IPS DF 6.9 (cell line): ENCODE measurements at places on chromosomes 2 and 18.

DNA sequence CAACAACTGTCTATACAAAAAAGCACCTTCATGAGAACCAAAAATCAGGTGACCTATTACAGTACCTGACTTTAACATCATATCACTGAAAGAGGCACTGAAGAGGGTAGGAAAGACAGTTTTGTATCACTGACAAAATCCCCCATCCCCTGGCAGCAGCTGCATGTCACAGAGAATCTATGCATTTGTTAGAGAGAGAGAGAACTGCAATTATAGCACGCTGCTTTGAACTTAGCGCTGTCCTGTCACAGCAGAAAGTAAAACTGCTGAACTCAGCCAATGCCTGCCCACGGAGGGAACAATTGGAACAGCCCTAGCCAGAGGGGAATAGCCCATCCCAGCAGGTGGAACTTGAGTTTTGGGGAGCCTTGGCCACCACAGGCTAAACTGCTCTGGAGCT lies 75.1 kb upstream of the NOL4 start:
- DNase-seq = no peak

- no peak for DNase-seq
Observed at GRCh38 chr2:177282181-177282641, 17.7 kb upstream of the NFE2L2 start.

GRCh38 chr2:151975460-151976414 lies 123.1 kb downstream of the CACNB4 start:
- DNase-seq = no peak

GRCh38 chr18:58891776-58892175 lies 27.1 kb downstream of the ZNF532 start:
- no peak for DNase-seq

- no peak for DNase-seq
Observed at GRCh38 chr18:79315596-79315995, 80.1 kb upstream of the NFATC1 start.

DNA sequence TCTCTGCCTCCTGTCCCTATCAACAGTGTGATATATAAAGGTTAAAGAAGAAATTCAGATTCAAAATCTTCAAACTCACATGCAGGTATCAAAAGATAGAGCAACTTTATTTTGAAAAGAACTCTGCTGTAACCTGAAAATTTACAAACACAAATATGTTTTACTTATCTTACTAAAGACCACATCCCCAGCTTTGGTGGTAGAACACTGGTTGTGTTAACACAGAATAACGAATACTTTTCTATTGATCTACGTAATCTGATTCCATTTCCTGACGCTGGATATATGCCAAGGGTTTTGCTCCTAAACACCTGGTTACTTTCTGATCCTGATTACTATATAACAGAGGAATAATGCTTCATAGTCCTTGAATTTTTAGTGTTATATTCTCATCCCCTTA lies 23.1 kb upstream of the SLC39A10 start:
- DNase-seq = no peak

GRCh38 chr18:62196980-62197379 lies 9.9 kb downstream of the RELCH start:
- no peak for DNase-seq

DNA sequence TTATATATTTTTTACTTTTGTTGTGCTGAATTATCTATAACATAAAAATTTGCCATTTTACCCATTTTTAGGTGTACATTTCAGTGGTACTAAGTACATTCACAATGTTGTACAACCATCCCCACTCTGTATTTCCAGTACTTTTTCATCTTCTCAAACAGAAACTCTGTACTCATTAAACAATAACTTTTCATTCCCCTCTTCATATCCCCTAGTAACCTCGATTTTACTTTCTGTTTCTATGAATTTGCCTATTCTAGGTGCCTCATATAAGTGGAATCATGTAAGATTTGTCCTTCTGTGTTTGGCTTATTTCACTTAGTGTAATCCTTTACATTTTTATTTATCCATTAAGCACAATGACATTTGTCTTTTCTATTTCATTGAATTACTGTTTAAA lies 51.3 kb downstream of the GTF2A1L start:
- DNase-seq = no peak

DNA sequence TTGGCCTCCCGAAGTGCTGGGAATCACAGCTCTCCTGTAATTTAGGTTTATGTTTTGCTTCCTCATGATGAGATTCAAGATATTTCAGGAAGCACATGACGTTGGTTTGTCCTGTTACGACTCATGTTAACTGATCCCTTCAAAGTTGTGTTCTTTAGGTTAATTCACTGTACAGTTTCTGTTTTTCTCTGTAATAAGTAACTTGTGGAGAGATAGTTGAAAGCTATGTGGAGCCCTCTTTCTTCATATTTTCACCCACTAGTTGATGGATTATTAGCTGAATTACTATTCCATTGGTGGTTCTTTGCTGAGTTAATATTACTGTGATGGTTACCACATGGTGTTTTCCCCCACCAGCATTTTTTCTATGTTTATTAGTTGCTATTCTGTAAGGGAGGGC lies 18.3 kb upstream of the CHCHD5 start:
- no peak for DNase-seq

DNA sequence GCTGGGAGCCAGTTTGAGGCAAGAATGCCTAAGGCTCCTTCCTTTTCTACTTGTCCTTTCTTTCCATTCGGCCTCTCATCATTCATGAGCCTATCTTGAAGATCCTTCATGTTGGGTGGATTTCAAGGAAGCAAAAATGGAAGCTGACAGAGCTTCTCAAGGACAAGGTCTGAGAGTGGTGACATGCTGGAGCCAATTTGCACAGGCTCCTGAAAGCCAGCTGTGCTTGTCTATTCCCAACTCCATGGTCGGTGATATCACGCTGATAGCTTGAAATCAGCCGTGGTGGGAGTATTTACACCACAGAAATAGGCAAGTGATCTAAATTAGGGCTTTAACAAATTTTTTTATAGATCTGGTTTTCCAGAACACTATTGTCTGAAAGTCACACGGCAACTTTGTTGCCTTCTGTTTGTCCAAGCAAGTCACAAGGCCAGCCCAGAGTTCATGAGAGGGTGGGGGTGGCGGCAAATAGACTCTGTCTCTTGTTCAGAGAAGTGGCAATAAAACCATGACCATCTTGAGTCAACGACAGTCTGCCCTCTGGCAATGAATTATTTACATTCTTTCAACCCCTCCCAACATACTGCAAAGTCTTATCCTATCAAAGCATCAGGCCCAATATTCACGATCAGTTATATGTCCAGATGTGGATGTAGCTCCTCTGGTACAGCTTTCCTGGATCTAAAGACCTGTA lies 49.9 kb upstream of the SLC35F5 start:
- no peak for DNase-seq

DNA sequence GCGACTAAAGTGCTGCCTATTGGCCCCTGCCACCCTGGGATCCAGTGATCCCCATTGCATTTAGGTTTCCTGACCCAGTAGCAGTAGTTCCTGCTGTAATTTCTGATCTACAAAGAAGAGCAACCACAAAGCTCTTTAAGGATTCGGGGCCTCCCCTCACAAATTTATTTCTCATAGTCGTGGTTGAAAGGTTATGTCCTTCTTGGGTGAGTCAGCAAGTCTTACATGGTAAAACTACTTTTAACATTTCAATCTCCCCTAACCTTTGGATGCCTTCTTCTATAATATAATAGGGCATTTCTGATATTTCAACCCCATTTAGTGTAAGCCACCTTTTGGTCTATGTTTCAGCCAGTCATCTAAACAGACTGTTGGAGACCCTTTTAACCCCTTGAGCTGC lies 14.9 kb downstream of the PIKFYVE start:
- DNase-seq = no peak

DNA sequence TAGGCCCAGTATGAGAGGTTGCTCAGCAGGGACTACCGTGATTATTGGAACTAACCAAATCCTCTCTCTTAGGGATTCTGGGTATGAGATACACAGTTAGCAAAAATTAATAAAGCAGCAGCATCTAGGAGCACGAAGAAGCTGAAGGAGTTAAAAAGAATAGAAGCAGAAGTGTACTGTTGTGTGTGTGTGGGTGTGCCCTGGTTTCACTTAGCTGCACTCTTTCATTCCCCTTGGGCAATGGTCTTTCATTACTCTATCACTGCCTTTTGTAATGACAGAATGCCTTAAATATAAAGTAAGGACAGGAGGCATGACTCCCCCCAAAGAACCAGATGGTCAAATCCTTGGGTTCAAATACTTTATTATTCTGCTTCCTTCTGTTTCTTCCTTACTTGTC lies 115.9 kb upstream of the CD302 start:
- no peak for DNase-seq

DNA sequence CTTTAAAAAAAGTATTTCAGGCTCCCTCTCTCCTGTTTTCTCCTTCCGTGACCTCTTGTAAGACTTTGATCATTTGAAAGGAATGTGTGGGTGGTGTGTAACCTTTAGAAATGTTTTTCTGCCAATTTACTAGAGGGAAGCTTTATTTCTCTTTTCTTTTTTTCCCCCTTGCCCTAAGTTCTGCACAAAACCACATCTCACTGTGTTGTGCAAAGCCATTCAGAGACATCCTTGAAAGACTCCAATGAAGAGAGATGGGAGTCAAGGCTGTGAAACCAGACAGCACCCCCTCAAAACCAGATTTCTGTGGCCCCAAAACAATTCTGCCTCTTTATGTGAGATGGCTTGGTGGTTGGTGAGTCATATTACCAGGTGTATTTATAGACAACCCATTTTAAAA lies 184.6 kb upstream of the ERBB4 start:
- no peak for DNase-seq

GRCh38 chr18:48217258-48218250 lies 191.6 kb downstream of the ZBTB7C start:
- no peak for DNase-seq

GRCh38 chr2:210445116-210445707 lies 31.3 kb downstream of the LANCL1 start:
- DNase-seq = no peak

GRCh38 chr2:217650229-217650628 lies 352.6 kb downstream of the TNS1 start:
- DNase-seq = peak; percentile 16

GRCh38 chr18:62715436-62715758 lies at the start of gene PHLPP1:
Gene PHLPP1 (plus strand): TSS chr18:62715541. CDS start chr18:62715684, 143 bp downstream.
- no peak for DNase-seq

DNA sequence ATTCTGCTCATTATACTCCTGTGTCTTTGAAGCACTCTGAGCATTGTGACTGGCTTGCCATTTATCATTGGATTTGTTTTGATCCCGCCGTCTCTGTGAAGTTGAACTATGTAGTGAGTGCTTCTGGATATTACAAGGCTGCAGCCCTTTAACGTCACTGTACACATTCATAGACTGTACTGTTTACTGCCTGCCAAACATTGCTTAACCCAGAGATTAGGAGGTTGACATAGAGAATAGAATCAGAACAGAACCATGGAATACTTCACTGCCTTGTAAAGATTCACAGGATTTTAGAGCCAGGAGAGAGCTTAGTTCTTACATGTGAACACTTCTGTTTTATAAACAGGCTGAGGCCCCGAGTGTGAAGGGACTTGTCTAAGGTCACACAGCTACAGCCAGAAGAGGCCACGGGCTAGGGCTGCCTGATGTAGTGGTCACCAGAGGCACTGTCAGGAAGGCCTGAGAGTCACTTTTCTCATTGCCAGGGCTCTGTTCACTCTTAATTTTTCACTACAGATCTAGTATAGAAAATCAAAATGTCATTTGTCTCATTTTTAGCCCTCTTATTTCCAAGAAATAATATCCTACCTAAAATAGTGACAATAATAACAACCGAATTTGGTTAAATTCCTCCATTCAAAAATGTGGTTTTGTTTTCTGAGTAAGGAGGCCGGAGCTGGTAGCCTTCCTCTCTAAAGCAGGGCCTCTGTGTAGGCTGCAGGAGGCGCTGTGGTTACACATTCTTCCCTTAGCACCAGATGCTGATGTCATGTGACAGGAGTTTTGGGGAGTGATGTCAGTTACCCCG lies 87.9 kb downstream of the UGGT1 start:
- DNase-seq = peak; percentile 16

DNA sequence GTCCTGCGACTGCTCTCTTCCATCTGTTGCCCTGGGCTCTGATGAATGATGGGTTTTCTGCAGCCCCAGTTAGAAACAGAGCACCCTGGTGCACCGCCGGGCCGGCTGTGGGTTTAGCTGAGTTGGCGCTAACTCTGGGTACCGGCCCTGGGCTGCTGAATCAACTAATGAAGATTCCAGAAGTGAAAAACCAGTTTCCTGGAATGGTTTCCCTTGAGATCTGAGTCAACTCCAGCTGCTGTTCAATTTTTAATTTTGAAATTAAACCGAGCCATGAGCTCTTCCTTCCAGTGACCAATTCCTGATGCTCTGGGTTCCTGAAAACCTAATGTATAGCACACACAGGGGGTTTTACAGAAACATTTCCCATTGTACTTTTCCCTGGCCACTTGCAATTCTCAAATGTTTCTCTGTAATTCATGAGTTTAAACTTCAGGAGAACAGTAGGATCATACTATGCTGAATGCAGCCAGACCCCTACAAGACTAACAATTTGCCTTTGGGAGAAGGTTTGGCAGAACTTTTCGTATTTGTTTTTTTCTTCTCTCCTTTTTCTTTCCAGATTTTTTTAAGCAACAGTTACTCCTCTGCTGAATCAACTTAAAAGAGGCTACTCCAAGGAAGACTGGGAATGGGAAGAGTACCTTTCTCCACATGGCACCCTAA lies 5.5 kb downstream of the COL6A3 start:
- DNase-seq = no peak

- no peak for DNase-seq
Observed at GRCh38 chr18:34801774-34802173, 91.7 kb downstream of the DTNA start.

DNA sequence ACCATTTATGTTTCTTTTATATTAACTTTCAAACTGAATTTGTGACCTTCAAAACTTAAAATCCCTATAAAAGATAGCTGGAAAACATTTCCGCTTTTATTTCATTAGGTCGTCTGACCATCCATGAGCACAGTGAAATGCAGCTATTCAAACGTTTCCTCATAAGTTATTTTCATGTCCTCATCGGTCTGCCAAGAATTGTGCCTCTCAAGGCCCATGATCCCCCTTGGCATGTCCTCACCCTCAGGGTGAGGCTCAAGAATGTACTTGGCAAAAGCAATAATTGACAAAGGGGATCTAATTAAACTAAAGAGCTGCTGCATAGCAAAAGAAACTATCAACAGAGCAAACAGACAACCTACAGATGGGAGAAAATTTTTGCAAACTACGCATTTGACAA lies 12.4 kb downstream of the SLC66A2 start:
- DNase-seq = no peak

DNA sequence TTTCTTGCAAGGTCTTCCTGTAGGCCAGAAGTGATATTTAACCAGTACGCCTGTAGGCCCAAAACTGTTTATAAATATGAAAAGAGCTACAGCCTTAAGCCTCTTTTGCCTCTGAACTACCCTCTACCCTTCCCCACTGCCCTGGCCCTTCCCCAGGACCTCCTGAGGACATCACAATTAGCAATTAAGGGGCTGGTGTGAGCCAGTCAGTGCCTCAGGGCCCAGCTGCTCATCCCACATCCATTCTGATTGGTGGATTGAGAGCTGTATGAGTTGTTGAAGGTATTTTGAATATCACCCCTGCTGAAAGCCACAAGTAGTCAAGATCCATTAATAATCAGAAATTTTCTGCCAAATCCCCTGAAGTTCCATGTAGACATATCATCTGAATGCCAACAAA lies 126.3 kb upstream of the TACR1 start:
- no peak for DNase-seq

- no peak for DNase-seq
Observed at GRCh38 chr18:62522178-62522503, 684 bp upstream of the ZCCHC2 start.
